ENCODE measurements at places on chromosomes 3 and 15. TPM values are rescaled to one million over a fixed set of nuclear protein-coding genes. Genes with fewer than 3 reads are reported as not detected.

EMC7 gene
- 34.7 TPM for total RNA-seq

GTPBP8 gene
- 40.6 TPM for total RNA-seq

CYP19A1 gene
- total RNA-seq, result 0.31 TPM

OIP5 gene
- 0.21 TPM for total RNA-seq

Measured in mononuclear cell (primary cell).